Hematopoietic multipotent progenitor cell (in vitro differentiated cells): ENCODE measurements at places on chromosomes 1 and 21. TPM values are rescaled to one million over a fixed set of nuclear protein-coding genes. Genes with fewer than 3 reads are reported as not detected.

The PADI2 gene
- 0.81 TPM for total RNA-seq

The PTPRF gene
- 1.9 TPM for total RNA-seq

The OR10J1 gene
- under 0.01 TPM for total RNA-seq

The C1orf115 gene
- total RNA-seq, result 1.1 TPM

The HPCAL4 gene
- 0.27 TPM for total RNA-seq

The SYNC gene
- 0.27 TPM for total RNA-seq

The FAM43B gene
- total RNA-seq, result under 0.01 TPM

The TMEM201 gene
- total RNA-seq, result 20.7 TPM

The ZNF683 gene
- 0.27 TPM for total RNA-seq

The SESN2 gene
- 11.3 TPM for total RNA-seq

The SELP gene
- total RNA-seq, result 7.0 TPM

The BGLAP gene
- 1.9 TPM for total RNA-seq

The GCSAML gene
- total RNA-seq, result 16.4 TPM

The PSMB4 gene
- 461 TPM for total RNA-seq

The MYBPH gene
- total RNA-seq, result not detected

The LRRC53 gene
- total RNA-seq, result not detected

The KCNA2 gene
- total RNA-seq, result not detected

The TENT5C gene
- 12.4 TPM for total RNA-seq

The LY9 gene
- total RNA-seq, result 1.3 TPM

The SLC1A7 gene
- not detected for total RNA-seq

The SLFNL1 gene
- total RNA-seq, result 1.6 TPM

The GPR161 gene
- 4.0 TPM for total RNA-seq

The SLC22A15 gene
- 5.4 TPM for total RNA-seq

The IL22RA1 gene
- not detected for total RNA-seq

The NUP210L gene
- under 0.01 TPM for total RNA-seq

The AMY1C gene
- not detected for total RNA-seq

The EFCAB7 gene
- total RNA-seq, result 3.0 TPM

The PTGS2 gene
- total RNA-seq, result 32.3 TPM
